Globus pallidus (tissue), 1 donor: ENCODE measurements at places on chromosomes 3 and 15.

DNA sequence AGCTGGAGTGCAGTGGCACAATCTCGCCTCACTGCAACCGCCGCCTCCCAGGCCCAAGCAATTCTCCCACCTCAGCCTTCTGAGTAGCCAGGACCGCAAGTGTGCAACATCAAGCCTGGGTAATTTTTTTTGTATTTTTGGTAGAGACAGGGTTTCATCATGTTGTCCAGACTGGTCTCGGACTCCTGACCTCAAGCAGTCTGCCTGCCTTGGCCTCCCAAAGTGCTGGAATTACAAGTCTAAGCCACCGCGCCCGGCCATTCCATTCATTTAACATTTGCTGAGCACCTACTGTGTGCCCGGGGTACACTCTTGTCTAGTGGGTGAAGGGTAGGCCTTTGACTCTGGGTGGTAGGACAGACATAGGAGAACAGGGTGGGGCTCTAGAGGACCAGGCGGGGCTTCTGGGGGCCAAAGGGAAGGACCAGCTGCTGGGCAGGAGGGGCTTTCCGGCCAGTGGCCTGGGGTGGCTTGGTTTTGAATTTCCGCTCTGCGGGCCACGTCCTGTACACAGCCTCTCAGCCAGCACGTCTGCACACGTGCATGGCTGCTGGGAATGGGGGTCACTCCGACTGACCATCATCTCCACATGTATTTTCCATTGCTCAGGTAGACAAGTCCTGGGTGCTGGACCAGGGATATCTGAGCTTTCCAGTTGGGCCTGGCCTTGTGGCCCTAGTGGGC, 2.4 kb downstream of the SLC38A3 start:
- no peak for DNase-seq

DNA sequence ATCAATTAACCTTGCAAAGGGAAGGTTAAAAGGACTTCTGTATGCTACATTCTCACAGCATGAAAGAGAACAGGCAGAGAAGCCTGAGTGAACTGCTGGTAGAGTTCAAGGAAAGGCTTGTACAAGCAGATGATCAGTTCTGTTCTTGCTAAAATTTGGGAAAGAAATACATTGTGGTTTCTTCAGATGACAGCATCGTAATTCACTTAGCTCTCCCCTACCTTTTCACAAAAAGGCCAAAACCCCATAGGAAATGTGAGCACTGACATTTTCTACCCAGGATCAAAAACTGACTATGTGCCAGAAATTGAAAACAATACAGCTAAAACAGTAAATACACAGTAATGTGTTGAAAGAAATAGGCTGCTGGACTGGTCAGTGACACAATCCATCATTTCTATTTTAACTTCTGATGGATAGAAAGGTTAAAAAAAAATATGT, 216.4 kb downstream of the DPH6 start:
- DNase-seq = no peak

DNA sequence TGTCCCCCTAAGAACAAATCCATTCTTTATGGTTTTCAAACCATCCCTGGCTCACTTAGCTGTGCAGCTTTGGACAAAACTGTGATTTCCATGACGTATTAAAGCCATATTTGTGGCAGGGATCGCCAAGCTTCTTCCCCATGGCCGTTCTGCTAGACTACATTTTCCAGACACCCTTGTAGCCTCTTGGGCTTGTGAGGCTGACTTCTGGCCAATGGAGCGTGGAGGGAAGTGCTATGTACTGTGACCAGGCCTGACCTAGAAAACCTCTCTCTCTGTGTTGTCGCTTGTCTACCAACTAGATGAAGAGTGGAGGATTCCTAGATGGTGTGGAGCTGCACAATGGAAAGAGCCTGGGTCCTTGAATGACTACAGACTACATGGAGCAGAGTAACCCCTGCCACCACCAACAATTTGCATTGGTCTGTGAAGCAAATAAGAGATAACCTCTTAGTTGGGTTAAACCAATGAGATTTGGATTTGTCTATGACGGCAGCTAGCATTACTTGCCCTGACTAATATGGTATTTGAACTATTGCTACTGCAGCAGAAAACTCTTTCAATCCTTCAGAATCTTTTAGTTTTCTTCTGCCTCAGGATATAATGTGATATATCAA, 22.1 kb upstream of the MGLL start:
- DNase-seq = no peak

GRCh38 chr3:171429635-171430034, 30.6 kb downstream of the TNIK start:
- DNase-seq = no peak

DNA sequence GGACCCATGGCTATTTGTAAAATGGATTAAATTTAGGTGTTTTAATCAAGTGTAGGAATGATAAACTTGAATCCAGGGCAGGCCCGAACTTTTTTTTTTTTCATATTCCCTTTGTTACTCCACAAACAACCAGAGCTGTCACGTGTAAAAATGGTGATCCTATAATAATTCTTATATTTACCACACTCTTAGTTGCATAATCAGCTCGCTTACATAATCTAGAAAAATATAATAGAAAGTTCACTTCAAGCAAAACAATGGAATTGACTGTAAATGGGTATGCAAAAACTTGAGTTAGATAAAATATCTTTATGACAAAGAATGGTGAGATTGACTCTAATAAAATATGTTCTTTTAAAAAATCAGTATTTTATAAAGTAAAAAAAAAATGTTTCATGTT, 2.1 kb upstream of the PAQR9 start:
- no peak for DNase-seq

- DNase-seq = peak; percentile 43
These were observed 593 bp downstream of the CIAO2A start for GRCh38 chr15:64092864-64093626.

DNA sequence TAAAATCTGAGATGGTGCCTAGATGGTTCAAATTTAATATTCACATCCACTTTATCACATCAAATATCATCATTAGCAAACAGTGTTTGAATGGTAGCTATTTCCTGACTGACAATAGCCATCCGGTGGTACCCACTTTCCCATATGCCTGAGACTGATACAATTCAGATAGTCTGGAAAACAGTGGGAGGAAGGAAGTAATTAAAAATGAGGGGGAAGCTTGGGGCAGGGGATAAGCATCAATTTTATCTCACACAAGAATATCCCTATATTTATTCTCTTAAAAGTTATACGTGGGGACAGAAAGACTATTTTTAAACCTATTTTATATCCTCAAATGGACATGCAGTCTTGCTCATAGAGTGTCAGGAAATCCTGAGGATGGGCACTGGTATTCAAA, 122.5 kb upstream of the GAP43 start:
- DNase-seq = no peak

DNA sequence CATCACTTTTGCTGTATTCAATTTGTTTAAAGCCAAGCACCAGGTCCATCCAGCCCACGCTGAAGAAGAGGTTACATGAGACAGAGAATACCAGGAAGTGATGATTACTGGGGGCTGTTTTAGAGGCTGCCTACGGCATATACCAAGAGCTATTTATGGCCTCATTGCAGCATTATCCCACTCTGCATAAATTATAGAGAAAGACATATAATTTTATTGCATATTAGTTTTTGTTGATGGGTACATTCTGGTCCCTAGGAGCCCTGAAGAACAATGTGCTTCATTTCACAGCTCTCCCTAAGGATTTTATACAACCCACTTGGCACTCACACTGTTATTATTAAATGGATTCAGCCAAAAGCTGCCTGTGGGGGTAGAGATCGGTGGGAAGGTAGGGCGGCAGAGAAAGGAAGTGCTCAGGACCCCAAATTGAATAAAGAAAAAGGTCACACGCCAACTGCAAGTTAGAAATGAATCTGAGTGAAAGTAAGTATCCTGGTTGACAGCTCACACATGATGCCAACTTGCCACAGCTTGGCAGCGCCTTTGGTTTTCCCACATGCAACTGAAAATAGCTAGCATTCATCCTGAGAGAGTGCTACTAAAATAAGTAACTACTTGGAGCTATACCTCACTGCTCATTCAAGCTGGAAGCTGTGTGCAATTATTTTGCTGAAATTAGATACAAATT, 73.7 kb downstream of the CCNL1 start:
- no peak for DNase-seq

DNA sequence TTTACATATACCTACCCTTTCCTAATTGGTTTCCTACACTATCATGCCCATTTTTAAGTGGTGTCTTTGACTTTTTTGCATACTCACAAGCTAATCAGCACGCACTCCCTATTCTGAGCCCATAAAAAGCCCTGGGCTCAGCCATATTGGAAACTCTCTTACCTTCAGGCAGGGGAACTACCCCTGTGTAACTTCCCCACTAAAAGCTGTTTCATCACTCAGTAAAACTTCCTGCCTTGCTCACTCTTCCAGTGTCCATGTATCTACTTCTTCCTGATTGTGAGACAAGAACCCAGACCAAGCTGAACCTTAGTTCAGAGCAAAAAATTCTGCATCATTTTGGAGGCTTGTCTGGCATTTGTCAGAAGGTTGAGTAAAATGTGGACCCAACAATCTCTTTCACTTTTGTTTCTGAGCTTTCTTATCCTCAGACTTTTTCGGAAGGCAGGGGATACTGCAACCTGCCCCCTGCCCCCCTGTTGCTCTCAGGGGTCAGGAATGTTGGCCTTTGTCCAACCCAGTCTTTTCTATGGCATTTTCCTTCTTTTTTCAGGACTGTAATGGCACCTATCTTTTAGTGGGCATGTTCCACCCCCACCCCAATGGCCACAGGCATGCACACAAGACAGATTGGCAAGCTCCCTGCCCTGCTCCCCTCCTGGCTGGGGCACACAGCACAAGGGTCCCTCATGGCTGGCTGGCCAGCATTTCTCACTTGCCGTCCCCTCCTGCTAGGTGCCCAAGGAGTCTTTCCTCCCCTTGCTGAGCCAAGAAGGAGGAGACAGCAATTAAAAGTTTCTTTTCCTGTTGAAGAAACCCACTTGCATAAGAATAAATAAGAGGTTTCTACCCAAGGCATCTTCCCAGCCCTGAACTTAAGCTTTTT, 26.3 kb upstream of the TMEM45A start:
- no peak for DNase-seq

GRCh38 chr3:106332884-106333283, 464.1 kb upstream of the CBLB start:
- no peak for DNase-seq

DNA sequence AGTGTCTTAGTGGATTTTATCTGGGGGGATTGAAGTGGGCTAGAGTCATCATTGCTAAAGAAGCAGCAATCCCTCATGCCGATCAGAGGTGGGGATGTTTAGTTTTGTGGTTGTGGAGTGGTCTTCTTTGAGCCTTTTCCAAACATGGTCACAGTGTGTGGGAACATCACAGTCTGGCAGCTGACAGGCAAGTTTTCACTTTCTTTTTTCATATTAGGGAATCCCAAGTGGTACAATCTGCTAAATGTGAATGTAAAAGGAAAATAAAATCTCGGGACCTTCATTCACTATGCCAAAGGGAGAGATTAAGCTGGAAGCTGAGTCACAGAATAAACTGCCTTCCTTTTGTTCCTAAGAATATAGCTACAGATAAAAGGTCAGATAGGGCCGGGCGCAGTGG, 10.4 kb upstream of the CX3CR1 start:
- no peak for DNase-seq

- DNase-seq = no peak
These were observed 37.9 kb downstream of the ETV5 start for GRCh38 chr3:186070996-186071395.
